H1 (cell line): ENCODE measurements at places on chromosomes 2 and 18.

DNA sequence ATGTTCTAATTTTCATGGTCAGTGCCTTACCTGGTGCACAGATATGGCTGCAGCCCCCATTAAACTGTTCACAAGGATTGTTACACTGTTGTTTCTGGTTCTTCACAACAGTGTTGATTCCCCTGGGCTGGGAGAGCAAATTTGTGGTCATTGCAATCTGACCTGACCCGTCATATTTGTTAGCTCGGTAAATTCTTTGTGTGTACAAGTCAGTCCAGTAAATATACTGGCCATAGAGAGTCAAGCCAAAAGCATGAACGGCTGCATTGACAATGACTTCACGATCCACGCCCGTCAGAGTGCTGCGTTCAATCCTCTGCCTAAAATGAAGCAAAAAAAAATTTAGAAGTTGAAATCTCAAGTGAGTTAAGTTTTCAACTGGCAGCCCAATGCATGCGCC, 134.6 kb downstream of the DHRS9 start:
- DNase-seq = no peak

DNA sequence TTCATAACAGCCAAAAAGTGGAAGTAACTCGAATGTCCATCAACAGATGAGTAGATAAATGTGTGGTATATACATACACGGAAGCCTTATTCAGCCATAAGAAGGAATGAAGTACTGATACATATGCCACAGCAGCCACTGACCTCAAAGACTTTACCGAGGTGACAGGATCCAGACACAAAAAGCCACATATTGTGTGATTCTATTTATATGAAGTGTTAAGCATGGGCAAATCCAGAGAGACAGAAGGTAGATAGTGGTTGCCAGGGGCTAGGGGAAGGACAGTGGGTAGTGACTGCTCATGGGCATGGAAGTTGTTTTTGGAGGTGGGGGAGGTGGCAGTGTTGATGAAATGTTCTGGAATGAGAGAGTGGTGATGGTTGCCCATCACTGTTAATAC, 33.9 kb downstream of the ZAP70 start:
- no peak for DNase-seq

DNA sequence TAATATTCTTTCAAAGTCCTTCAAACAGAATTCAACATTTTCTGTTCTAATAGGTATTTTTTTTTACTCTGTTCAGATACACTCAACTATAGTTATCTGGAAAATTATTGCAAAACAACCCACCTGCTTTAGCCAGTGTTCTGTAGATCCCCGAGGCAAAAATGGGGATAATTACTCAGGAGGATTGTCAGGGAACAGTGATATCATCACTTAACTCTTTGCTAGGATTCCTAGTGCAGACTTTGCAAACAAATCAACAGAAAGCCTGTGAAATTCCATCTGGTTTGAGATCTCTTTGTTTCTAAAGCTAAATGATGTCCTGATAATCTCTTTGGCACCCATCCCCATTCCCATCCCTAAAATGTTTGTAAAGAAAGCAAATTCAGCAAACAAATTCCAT, 413.6 kb upstream of the MEIS1 start:
- no peak for DNase-seq

GRCh38 chr18:28412521-28412920, 235.6 kb upstream of the CDH2 start:
- DNase-seq = no peak

DNA sequence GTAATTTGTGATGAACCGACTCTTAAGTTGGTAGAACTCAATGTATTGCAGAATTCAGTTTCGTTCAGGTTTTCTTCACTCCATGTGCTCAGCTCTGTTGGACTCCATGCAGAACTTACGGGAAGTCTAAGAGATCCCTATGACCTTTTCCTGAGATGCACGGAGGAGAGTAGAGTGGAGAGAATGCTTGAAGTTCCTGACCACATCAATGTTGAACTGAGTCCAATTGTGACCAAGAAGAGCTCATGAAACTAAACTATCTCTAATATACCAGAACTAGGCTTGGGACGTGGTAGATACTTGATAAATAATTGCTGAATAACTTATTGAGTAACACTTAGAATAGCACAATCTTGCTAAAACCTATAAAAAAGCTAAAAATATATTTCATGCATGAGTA, 47.2 kb downstream of the TMEM178A start:
- DNase-seq = no peak

- DNase-seq = no peak
Measured at GRCh38 chr2:171706152-171706803, 19.0 kb downstream of the DYNC1I2 start.

- DNase-seq = no peak
Measured at GRCh38 chr18:69177702-69178101, 223.0 kb upstream of the DOK6 start.

- no peak for DNase-seq
Measured at GRCh38 chr2:15923597-15923996, 16.8 kb upstream of the MYCN start.

DNA sequence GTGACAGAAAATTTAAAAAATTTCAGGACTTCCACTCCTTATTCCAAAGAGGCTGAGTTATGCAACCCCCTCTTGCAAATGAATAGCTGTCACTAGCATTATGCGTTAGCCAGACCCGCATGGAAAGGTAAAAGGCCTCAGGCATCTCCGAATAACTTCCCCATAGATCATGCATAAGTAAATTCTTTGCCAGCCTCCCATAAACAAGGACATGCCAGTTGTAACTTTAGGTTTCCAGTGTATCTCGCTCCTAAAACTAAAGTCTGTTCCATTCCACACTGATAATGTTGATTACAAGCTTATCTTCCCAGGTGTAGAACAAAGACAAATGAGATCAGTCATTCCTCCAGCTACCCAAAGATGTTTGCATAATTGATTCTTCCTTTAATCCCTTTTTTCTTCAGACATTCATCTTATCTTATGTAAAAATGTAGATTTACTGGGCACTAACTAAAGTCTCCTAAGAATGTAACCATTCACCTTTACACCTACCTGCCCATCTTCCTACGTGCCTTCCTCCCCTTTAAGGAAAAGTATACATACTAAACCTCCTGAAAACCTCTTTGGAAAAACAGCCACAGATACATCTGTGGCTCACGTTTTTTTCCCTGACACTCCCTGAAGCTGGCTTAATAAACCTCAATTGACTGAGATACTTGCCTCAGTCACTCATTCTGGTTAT, 13.6 kb upstream of the NFU1 start:
- DNase-seq = no peak

DNA sequence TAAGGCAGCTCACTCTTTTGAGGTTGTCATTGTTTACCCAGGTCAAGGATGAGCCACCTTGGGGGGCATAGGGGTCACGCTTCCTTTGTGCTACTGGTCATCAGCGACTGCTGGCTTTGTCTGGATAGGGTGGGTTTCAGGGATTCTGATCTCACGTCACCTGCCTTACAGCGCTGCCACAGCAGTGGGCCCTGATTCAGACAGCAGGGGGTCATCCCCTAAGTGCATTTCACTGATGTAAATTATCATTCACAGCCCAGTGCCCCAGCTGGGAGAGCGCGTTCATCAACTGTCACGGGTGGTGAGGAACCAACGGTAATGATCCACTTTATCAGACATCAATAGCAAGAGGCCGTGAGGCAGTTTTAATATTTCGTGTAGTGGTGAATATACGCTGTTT, 291.2 kb downstream of the NEDD4L start:
- DNase-seq = no peak

- no peak for DNase-seq
Measured at GRCh38 chr2:240604939-240605716, 18.6 kb downstream of the CAPN10 start.

DNA sequence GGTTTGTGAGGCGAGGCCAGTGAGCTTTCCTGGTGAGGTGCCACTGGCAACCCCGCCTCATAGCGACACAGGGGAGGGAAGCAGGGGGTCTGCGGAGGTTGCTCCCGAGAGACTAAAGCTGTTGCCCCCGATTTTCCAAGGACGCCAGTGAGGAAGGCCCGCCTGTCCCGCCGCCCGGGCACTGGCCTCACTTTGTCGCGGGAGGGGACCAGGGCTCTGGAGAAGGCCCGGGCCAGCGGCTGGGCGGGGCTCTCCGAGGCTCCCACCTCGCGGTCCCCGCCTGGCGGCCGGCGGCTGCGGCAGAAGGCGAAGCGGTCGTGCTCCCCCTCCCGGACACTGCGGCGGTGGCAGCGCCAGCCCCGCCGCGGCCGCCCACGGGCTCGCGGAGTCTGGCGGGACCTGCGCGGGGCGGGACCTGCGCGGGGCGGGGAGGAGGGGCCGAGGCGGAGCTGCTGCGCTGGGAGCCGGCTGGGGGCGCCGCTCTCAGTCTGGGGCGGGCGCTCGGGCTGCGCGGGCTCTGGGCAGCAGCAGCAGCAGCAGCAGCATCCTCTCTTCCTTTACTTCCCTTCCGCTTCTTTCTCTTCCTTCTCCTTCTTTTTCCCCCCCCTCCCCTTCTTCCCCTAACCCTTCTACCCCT, at the start of gene MAP2:
Gene MAP2, plus strand, starts transcription at position 486 of the 637 bp plus-strand sequence. CDS start 229,124 bp downstream, outside the sequence.
- peak; percentile 54 for DNase-seq

DNA sequence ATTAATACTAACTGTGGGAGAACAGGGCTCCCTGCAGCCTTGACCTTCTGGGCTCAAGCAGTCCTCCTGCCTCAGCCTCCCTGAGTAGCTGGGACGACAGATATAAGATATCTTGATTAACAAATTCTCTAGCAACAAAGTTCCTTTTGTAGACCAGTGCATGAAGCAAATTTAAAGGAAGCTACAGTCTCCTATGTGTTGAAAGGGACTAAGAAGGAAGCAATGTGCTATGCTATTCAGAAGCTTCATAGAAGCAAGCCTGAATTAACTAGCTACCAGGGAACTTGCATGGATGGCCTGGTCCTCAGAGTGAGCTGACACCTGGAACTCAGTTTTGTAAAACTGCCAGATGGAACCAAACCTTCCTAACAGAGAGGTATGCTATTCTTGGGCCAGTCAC, 33.2 kb downstream of the RAPH1 start:
- no peak for DNase-seq

GRCh38 chr2:85353876-85354285, 447 bp downstream of the RETSAT start:
- DNase-seq = no peak

- no peak for DNase-seq
Measured at GRCh38 chr2:221377066-221377465, 195.0 kb downstream of the EPHA4 start.

DNA sequence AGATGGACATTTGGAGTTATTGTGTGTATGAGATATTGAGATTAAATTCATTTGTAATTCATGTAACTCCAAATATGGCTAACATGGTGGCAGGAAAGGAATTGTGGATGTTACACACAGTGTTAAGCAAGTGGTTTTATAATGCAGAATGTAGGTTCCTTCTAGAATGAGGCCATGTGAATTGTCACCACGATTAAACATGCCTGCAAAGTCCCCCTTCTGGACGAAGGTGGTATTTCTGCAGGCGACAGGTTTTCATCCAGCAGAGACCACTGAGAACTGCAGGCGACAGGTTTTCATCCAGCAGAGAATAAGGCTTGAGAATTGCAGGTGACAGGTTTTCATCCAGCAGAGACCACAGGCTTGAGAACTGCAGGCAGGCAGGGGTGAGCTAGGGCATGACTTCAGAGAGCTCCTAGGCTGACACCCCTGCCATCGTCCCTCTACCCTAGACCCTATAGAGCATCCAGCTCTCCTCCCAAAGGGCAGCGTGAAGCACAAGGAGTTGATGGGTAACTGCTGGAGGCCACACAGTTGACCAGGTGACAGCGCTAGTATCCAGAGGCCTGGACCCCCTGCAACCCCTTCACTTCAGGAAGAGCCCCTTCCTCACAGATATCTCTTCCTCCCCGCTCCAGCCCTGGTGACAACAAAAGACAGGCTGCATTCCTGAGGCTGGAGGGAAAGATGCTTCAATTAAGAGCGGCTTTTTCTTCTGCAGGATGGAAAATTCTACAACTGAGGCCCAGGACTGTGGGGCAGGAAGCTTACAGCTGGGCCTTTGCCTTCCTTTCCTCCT, 175.8 kb downstream of the LOXHD1 start:
- peak; percentile 87 for DNase-seq

- no peak for DNase-seq
Measured at GRCh38 chr2:108986916-108987510, 2.0 kb downstream of the EDAR start.

- no peak for DNase-seq
Measured at GRCh38 chr18:63185984-63186383, 133.6 kb downstream of the BCL2 start.

- DNase-seq = no peak
Measured at GRCh38 chr2:74290466-74291217, 52.6 kb downstream of the SLC4A5 start.

- DNase-seq = no peak
Measured at GRCh38 chr18:44458777-44459176, 221.9 kb upstream of the SETBP1 start.

DNA sequence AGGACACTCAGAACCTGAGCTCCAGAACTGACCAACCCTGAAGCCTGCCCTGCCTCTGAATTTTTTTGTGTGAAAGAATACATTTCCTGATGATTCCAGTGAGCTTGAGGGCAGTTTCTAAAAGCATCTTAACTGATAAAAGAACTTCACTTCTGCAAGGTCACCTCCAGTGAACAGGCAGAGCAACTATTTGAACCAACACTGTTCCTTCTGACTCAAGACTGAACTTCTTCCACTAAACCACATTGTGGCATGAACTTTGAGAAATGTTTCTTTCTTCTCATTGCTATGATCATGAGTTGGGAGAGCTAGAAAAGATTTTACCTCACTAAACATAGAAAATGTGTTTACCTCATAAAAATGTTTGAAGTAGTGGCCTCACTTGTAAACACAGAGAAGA, 83.8 kb upstream of the SERTAD2 start:
- no peak for DNase-seq

- no peak for DNase-seq
Measured at GRCh38 chr2:203797276-203797675, 70.3 kb upstream of the CTLA4 start.

DNA sequence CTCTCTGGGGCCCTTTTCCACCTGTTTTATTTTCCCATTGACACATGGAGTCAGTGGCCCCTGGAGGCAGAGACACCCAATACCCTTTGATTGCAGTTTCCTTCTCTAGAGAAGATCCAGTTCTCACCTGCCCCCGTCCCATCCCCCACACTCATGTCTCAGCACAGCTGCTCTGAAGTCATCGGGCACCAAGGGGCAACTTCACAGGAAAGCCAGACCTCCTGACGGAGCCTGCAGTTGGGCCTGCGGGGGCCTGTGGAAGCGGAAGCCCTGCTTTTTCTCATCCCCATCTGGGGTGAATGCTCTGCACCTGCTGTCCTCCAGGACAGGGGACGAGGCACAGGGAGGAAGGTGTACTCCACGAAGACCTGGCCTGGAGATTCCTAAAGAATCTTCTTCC, 308.3 kb upstream of the EPAS1 start:
- no peak for DNase-seq

DNA sequence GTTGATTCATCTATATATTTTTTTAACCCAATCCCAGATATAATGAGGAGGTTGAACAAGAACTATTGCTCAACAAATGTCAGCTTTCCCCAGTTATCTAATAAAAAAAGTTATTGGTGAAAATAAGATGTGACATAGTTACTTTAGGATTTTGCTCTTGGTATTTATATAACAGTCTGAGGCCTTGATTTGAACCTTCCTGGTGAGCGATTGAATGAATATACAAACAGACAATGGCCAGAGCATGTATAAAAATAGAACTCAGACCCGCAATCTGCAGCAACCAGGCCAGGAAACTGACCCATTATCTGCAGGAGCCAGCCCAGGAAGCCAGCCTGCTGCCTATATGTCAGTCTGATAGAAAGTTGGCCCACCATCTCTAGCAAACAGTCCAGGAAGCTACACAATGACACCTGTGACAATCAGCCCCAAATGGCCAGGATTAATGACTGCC, 81.6 kb downstream of the HS6ST1 start:
- no peak for DNase-seq

- no peak for DNase-seq
Measured at GRCh38 chr2:239913636-239914417, 111.3 kb downstream of the NDUFA10 start.
